KBM-7 (cell line): ENCODE measurements at places on chromosomes 12 and 14.

DNA sequence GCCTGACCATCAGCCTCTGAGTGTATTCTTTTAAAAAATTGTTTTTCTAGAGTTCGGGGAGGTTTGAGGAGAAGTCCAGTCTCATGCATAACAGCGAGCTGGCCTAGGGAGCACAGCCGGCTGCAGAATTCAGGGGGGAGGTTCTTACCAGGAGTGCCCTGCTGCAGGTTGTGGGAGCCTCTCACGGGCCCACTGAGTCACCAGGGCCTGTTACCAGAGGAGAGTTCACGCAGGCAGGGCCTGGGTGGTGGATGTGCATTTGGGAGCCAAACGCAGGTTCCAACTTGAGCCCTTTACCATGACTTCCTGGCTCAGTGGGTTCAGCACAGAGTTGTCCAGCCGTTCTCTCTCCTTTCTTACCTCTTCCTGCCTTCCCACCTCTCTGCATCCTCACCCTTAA, 14.4 kb downstream of the CD9 start:
- no peak for DNase-seq

DNA sequence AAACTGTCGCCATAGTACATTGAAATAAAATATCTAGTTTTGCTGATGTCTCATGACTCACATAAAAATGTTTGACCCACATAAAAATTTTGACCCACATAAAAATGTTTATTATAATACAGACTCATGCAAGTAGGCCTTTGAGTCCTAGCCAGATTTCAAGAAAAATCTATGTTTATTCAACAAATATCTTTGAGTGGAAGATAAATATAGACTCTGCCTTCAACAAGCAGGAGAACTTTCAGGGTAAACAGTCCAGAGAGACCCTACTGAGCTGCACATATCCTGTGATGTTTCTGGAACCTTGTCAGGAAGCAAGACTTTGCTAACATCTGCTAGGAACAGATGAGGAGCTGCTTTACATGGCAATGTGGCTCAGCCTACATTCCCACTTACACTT, 283.1 kb downstream of the MDGA2 start:
- no peak for DNase-seq

GRCh38 chr14:79144896-79145295, 974.7 kb downstream of the NRXN3 start:
- DNase-seq, result no peak

GRCh38 chr14:92719421-92719820, 29.0 kb downstream of the LGMN start:
- no peak for DNase-seq

GRCh38 chr14:80714474-80714873, 227.1 kb downstream of the CEP128 start:
- DNase-seq, result peak; percentile 1

- no peak for DNase-seq
Measured at GRCh38 chr12:3965046-3965445, 91.8 kb upstream of the PARP11 start.

DNA sequence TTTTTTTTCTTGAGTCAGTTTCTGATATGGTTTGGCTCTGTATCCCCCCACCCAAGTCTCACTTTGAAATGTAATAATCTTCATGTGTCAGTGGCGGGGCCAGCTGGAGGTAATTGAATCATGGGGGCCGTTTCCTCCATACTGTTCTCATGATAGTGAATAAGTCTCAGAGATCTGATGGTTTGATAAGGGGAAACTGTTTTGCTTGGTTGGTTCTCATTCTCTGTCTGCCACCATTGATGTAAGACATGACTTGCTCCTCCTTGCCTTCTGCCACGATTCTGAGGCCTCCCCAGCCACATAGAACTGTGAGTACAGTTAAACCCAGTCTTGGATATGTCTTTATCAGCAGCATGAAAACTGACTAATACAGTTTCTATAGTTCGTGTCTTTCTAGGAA, 42.9 kb downstream of the WNK1 start:
- peak; percentile 84 for DNase-seq

DNA sequence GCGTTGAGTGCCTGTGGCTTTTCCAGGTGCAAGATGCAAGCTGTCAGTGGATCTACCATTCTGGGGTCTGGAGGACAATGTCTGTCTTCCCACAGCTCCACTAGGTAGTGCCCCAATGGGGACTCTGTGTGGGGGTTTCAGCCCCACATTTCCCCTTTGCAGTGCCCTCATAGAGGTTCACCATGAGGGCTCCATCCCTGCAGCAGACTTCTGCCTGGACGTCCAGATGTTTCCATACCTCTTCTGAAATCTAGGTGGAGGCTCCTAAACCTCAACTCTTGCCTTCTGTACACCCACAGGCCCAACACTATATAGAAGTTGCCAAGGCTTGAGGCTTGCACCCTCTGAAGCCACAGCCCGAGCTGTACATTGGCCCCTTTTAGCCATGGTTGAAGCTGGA, 52.9 kb downstream of the PRKCH start:
- DNase-seq, result no peak

GRCh38 chr14:50123062-50123461, 6.7 kb upstream of the VCPKMT start:
- no peak for DNase-seq

- no peak for DNase-seq
Measured at GRCh38 chr14:44945264-44945663, 16.5 kb downstream of the KLHL28 start.

DNA sequence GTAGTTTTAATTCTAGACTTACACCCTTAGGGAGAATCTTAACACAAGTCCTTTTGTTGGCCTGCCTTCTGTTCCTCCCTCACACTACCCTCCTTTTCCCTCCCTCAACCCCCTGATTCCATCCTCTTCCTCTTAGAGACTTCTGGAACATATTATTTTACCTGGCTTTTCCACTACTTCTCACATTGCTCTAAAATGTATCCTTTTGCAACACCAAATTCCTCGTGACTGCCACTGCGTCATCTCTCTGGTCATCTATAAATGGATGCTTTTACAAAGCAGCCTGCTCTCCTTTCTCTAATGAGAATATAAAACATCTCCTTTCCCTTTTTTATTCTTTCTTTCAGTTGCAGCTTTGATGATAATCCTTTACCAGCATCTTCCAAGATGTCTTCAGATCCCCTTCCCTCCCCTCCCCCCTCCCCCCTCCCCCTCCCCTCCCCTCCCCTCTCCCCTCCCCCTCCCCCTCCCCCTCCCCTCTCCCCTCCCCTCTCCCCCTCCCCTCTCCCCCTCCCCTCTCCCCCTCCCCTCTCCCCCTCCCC, 93.6 kb downstream of the DIP2B start:
- no peak for DNase-seq

- DNase-seq, result no peak
Measured at GRCh38 chr14:23319746-23320583, 1.3 kb upstream of the PABPN1 start.

DNA sequence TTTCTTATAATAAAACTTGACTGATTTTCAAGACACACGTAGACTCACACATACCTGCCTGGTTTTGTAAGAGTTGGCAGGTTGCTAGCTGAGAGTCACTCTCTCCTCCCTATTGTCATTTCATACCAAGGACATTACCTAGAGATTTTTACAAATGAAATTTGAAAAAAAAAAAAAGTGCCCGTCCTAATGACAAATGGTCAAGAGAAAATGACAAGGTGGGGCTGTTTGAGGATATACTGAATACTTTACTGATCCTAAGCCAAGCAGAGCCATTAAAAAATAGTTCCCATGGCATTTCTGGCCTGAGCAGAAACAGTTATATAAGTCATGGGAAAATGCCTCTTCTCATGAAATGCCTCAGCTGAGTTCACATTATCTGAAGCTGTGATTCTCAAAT, 150.2 kb downstream of the DYRK2 start:
- no peak for DNase-seq

DNA sequence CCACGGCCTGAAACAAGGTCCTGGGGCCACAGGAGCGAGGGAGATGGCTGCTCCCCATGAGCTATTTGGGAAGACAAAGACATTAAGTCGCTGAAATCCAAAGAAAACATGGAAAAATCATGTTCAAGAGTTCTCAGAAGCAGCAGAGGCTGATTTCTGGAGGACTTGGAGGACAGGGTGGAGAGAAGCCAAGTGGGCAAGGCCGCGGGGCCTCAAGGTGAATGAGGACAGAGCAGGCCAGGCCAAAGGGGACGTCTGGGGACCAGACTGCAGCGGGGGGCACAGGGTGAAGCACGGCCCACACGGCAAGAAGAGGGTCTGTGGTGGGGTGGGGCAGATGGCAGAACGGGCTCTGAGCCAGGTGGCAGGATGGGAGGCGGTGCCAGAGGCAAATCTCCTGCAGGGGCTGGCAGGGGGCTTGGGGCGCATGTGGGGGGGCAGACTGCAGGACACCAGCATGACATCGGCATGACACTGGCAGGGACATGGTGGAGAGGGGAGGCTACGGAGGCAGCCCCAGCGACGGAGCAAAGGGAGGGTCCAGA, 48.9 kb downstream of the RNF34 start:
- no peak for DNase-seq

DNA sequence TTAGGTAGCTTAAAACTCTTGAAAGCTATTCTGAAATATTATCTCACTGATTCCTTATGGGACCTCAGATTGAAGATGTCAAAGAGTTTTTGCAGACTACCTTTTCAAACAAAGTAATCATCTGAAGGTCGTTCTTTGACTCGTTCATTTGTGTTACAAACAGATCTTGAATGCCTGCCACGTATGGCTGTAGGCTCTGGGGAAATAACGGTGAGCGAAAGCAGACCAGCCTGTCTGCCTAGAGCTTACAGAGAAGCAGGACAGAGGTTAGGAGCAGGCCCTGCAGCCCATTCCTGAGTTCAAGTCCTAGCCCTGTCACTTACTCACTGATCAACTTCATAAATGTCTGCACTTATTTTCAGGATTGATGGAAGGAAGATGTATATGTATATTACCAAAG, 83.6 kb downstream of the FLRT2 start:
- DNase-seq, result no peak

DNA sequence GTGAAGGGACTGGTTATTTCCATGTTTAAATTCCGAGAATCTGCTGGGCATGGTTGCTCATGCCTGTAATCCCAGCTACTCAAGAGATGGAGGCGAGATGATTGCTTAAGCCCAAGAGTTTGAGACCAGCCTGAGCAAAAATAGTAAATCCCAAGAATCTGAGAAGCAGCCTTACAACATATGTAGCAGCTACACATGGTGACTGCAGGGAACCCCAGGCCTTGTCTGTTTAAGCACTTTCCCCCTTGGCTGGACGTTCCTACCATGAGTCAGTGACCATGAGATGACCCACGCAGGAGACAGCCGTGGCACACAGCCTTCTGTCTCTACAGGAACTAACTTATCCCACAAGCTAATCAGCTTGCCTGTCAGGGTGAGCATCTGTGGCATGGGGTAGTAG, 5.5 kb upstream of the SLC24A4 start:
- no peak for DNase-seq

DNA sequence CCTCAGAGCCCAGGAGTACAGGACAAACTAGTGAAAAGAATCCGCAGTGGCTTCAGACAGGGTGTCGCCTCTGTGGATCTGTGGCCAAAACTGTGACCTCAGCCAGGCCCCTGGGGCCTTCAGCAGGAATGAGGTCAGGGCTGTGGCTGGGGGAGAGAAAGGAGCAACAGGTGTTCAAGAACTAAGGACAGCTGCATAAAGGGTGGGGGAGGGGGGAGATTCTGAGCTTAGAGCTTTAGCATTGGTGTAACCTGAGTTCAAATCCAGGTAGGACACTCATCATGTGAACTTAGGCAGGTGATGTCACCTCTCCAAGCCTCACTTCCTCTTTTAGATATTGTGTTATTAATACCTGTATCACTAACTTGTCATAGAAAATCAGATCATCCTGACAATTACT, 40.9 kb upstream of the CORO1C start:
- DNase-seq, result no peak

GRCh38 chr14:67263499-67264149, 22.4 kb downstream of the PALS1 start:
- no peak for DNase-seq

- peak; percentile 73 for DNase-seq
Measured at GRCh38 chr12:111788178-111788654, 21.5 kb downstream of the ALDH2 start.

DNA sequence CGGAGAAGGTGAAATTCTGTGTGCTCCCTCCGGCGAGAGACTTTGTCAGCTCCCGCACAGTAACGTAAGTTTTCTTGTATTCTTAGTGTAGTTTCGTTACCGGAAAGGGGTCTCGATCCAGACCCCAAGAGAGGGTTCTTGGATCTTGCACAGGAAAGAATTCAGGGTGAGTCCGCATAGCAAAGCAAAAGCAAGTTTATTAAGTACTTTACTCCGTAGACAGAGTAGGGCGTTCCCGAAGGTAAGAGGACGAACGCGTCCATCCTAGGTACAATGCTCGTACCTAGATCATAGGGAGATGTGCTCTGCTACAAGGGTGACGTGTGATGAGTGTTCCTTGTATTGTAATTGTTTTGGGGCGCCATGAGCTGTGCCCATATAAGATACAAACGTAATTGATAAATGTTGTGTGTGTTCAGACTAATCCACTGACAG, 293 bp downstream of the IFI27L1 start:
- DNase-seq, result no peak

DNA sequence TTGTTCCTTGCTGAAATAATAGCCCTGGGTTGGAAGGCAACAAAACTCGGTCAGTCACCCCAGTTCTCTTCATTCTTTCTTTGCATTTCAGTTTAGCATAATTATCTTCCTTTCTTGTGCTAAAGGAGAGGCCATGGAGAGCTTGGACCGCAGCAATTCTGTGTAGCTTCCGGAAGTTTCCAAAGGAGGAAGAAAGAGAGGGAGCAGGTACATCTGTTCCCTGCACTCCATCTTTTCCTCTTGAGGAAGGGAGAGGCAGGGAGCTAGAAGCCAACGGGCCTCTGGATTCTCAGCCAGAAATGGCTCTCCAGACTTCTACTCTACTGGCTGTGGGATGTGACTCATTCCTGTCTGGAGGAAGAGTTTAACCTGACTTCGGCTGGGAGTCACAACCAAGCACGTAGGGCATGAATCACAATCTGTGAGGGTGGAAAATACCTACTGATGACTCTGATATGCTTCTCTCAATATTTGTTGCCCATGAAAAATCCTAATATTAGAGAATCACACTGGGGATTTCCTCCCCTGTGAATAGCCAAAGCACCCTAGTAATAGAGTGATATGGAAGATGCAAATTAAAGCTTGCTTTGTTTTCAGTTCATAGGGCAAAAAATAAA, 17.0 kb downstream of the ANO6 start:
- DNase-seq, result no peak

DNA sequence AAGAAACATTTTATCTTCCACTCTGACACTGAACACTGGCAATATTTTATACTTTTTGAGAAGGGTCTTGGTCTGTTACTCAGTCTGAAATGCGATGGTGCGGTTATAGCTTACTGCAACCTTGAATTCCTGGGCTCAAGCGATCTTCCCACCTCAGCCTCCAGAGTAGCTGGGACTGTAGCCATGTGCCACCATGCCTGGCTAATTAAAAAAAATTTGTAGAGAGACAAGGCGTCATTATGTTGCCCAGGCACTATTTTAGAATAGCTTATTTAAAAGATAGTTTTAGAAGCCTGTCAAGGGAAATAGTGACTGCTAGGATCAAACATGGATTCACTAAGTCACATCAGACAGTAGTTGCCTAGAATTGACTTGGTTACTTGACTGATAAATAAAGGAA, 5.9 kb downstream of the ERC1 start:
- DNase-seq, result no peak

- DNase-seq, result no peak
Measured at GRCh38 chr14:95541932-95542930, 7.4 kb downstream of the GLRX5 start.
